ENCODE measurements at places on chromosomes 12 and 14.

DNA sequence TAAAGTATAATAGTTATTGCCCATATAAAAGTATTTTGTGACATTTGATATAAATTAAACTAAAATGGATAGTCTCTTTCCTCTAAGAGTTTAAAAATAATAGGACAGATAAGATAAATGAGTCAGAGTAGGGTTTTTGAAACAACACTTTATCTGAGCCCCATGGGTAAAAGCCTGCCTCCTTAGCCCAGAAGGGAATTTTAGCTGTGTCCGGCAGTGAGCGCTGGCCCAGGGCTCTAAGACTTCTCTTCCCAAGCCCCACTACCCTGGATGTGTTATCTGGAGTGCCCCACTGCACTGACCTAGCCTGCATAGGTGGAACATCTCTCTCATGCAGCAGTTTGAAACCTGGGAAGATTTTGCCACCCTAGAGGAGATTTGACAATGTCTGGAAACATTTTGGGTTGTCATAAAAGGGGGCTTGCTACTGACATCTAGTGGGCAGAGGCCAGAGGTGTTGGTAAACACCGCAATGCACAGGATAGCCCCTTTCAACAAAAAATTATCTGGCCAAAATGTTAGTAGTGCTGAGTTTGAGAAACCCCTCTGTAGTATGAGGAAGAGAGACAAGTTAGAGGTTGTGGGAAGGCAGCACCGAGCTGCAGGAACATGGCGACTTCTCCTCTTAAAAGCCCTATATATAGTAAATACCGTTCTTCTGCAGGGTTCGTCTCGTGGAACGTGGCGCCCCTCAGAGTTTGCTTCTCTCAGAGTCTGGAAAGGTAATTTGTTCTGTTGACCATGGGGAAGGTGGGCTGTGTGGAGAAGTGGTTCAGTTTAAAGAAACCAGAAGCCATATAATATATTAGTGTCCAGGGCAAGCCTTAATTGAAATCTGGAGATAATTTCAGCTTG, 29.3 kb upstream of the ATF1 start:
- DNase-seq = no peak

DNA sequence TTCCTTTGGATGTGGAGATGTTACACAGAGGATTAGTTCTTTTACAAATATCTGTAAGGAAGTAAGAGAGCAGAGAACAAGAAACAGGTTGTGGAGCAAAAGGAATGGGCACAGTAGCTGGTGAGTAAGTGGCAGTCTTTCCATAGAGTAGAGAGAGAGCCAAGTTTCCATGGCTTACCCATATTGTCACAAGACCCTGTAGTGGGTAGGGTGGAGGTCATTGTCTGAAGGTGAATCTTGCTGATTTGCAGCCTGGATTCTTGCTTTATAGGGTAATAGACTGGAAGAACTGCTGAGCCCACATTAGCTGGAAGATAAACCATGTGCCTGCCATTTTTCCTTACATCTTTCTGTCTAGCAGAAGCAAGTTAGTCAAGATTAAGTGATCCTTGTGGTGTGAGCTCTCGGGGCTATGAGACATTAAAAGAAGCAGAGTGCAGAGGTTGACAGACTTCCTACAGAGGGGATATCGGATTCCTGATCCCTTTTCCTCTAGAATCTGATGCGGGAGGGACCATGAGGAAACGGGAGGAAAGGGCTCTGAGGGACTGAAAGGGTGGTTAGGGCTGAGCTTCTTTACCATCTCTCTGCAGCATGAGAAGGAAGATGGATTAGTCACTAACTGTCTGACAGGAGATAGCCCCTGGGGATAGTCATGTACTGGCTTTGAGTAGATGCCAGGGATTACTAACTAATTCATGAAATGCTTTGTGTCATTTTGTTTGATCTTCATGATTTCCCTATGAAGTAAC, 44.0 kb upstream of the LRTM2 start:
- no peak for DNase-seq

- peak; percentile 69 for DNase-seq
Measured at GRCh38 chr12:124745891-124746570, 117.6 kb downstream of the SCARB1 start.

DNA sequence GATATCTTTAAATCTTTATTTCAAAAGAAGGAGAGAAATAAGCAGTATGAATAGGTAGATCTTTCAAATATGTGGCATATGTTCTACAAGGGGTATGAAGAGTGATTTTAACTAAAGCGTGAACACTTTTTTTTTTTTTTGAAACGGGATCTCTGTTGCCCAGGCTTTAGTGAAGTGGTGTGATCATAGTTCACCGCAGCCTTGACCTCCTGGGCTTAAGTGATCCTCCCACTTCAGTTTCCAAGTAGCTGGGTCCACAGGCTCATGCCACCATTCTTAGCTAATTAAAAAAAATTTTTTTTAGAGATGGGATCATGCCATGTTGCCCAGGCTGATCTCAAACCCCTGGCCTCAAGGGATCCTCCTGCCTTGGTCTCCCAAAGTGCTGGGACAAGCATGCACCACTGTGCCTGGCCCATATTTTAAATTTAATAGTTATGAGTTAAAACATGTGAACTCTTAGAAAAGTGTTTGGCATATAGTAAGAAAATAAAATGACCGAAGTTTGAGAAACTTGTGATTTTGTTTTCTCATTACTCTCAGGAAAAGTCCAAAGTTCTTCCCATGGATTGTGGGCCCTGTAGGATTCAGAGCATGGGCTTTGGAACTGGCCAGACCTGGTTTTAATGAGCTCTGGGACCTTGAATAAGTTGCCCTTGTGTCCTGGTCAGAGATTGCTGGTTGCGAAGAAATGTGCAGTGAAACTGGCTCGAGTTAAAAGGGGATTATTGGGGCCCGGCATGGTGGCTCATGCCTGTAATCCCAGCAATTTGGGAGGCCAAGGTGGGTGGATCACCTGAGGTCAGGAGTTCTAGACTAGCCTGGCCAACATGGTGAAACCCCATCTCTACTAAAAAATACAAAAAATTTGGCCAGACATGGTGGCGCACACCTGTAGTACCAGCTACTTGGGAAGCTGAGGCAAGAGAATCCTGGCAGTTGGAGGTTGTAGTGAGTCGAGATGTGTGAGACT, 27.0 kb downstream of the SLC17A8 start:
- no peak for DNase-seq

GRCh38 chr12:25397001-25397400, 146.3 kb upstream of the KRAS start:
- DNase-seq = no peak

GRCh38 chr12:12840580-12840899, 27.4 kb downstream of the DDX47 start:
- no peak for DNase-seq

GRCh38 chr12:102961466-102961855, 4.0 kb downstream of the ASCL1 start:
- no peak for DNase-seq

GRCh38 chr12:132517740-132518100, 27.8 kb downstream of the FBRSL1 start:
- no peak for DNase-seq

GRCh38 chr12:51951199-51951842, at the start of gene ACVR1B:
Gene ACVR1B, plus strand, starts transcription at chr12:51951699. Its CDS starts 45 bp downstream, at chr12:51951744.
- no peak for DNase-seq

DNA sequence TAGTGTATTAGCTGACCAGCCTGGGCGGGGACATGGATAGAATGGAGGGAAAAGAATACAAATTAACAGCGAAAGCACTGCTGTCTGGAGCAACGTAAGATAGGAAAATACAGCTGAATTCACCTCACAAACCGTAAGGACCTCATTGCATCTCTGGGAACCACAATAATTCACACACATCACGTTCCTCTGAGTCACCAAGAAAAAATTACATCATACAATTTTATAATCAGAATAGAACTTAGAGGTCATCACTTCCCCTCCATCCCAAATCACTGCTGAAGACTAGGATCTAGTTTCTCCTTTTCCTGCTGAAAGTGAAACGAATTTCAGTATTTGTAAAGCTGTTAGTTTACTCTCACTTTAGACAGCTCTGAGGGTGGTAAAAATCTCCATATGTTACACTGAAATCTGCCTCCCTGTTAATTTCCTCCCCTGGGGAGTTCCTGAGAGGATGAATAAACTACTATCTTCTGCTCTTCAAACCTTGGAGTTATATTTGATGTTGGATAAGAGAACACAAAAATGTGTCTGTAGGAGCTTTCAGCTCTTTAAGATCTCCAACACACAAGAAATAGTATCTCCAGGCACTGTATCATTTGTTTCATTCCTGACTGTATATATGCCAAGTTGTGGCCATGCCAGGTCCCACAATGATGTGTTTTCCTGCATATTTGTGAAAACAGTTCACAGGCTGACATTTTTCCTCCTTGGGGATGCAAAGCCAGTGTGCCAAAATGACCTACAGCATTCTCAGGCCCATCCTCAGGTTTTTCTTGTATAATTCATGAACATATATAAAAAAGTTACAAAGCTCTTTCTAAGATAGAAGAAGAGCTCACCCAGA, 63.8 kb upstream of the SSTR1 start:
- DNase-seq = no peak

- no peak for DNase-seq
Measured at GRCh38 chr12:57214398-57214781, 2.2 kb upstream of the NXPH4 start.

GRCh38 chr12:113333418-113333750, 1.5 kb downstream of the SLC8B1 start:
- no peak for DNase-seq

DNA sequence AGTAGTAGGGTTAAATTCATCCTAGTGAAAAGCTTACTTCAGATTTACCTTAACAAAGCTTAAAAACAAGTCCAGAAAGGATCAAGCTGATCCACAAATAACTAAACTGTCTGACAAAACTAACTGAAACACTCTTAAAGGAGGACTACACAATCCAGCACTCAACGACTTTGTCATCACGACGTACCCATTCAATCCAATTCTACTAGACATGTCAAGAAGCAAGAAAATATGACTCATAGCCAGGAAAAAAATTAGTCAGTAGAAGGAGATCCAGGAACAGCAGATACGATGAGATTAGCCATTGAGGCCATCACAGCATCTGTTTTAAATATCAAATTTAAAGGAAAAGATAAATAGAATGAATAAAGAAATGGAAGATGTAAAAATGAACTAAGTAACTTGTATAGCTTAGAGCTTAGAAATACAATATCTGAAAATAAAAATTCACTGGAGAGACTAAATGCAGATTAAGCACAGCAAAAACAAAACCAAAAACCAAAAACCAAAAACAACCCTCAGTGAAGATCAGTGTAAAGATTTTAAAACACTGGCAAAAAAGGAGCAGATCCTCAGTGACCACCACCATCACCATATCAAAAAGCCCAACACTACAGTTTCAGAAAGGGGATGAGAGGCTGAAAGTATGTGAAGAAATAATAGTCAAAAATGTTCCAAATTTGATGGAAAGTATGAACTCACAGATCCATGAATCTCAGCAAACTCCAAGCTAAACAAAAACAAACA, 95.0 kb upstream of the CCND2 start:
- DNase-seq = no peak

DNA sequence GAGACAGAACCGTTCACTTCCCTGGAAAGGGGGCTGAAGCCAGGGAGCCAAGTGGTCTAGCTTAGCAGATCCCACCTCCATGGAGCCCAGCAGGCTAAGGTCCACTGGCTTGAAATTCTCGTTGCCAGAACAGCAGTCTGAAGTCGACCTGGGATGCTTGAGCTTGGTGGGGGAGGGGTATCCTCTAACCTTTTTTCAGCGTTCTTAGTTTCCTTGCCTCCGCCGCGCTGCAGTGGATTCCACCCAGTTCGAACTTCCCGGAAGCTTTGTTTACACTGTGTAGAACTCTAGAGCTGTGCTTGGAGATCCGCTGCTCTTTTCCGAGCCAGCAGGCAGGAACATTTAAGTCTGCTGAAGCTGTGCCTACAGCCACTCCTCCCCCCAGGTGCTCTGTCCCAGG, 45.2 kb upstream of the FKBP4 start:
- no peak for DNase-seq

- no peak for DNase-seq
Measured at GRCh38 chr12:6532051-6532926, 2.0 kb upstream of the GAPDH start.

- DNase-seq = no peak
Measured at GRCh38 chr14:102537981-102538601, 28.5 kb upstream of the ANKRD9 start.

DNA sequence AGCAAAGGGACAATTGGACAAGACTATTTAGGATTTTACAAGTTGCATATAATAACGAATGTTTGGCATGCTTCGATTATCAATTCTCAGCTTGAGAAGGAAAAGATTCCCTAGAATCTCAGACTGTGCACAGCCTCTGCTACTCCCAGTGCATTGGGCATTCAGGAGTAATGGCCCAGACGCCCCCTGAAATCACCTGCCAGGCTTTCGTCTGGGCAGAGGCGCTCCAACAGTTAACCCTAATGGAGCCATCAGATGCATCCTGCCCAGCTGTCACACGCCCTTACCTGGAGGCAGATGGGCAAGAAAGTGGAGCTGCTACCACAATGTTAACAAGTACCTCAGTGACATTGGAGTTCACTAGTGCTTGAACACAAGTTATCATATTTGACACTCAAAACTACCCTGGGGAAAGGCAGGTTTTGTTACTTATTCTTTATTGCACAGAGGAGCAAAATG, 927 bp upstream of the LRP6 start:
- DNase-seq = no peak

- no peak for DNase-seq
Measured at GRCh38 chr14:105492031-105492970, 1.3 kb downstream of the TEDC1 start.

DNA sequence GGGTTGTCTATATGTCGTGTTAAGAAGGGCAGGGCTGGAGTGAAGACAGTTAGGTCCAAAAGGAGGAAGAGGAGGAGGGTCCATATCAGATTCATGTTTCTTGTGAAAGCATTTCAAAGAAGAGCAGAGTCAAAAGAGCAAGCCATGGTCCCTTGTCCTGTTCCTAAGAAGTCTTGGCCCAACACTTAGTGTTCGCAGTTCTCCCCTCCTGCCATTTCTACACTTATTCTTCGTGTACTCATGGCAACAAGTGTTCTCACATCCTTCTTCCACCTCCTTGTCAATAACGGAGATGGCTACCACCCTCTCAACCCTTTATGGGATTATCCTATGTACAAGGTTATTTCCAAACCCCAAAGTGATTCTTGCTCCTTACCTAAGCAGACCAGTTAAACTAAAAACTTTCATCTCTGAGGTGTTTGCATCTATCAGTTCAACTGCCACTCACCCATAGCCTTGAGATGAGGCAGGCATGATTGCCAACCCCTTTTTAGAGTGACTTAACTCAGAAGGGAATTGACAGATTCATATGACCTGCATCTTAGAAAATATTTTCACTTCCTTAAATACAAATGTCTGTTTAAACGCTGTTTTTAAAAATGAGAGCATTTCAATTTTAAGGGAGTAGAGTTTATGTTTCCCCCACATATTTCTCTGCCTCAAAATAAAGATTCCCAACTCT, 19.8 kb upstream of the RNASE2 start:
- DNase-seq = no peak

- no peak for DNase-seq
Measured at GRCh38 chr14:77390188-77390587, 13.0 kb downstream of the SAMD15 start.

DNA sequence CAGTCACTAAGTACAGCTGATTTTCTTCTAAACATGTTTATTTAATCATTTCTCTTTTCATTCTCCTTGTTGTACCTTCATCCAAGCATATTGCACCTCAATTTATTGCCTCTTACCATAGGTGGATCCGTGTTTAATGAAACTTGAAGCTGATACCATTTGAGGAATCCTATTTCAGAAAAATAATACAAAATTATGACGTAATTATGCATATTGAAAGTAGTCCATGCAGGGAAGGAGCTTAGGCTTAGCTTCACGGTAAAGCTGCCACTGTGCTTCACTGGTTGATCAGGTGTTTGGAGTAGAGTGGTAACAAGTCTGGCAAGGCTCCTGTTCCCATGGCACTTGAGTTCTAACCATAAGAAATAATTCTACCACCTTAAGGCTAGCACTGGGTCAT, 61.0 kb upstream of the CLEC14A start:
- no peak for DNase-seq

GRCh38 chr12:89309815-89310214, 42.5 kb downstream of the DUSP6 start:
- DNase-seq = no peak
